ENCODE measurements at places on chromosomes 5 and 9. TPM values are rescaled to one million over a fixed set of nuclear protein-coding genes. Genes with fewer than 3 reads are reported as not detected.
A peak's percentile ranks its signal among the peaks of the same experiment; 100 is the strongest.

GRCh38 chr5:132776131-132776937, 705 bp downstream of the SEPTIN8 start:
- H3K4me3 ChIP-seq: peak overlapping the region; percentile 83
- H3K36me3 ChIP-seq: no peaks in the 10 kb centered on the region
- peak overlapping the region; percentile 84 for H3K27ac ChIP-seq
- peak; percentile 49 for DNase-seq
- no peaks in the 10 kb centered on the region for H3K27me3 ChIP-seq
- peaks cover 7% of the 10 kb centered on the region for H3K4me1 ChIP-seq

DNA sequence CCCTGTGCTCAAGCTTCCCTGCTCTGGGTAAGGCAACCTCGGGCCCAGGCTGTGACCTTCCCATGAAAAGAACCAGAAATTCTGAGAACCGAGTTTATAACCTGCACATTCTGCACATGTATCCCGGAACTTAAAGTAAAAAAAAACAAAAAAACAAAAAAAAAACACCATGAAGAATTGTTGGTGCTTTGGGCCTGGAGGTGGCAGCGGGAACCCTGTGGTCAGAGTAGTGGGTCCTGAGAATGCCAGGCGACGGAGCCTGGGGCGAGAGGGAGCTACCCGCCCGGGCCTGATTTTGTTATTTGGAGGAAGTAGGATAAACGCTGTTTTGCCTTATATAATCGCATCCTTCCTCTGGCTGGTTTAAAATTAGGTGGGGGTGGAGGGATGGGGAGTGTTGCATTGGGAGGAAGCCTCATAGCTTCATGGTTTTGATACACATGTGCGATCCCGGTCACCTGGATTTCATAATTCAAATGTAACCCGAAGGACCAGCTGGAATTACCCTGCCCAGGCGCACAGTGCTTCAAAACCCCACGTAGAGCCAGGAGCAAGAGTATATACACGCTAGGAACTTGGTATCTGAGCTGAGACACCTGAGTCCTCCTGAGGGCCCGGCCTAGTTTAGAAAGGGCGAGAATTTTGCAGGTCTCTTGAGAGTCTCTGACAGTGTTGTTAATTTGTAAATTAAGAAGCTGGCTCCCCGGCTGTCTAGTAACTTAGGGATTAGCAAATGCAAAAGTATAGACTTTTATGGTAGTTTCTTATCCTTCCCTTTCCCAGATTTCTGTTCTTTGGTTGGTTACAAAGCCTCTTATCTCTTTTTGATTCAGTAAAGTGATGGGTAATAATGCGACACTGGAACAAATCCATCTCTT, 2.8 kb downstream of the MSX2 start:
- no peak for DNase-seq
- H3K27me3 ChIP-seq: peaks cover 99% of the 10 kb centered on the region
- H3K27ac ChIP-seq: no peak overlapping the region
- H3K36me3 ChIP-seq: no peaks in the 10 kb centered on the region

GRCh38 chr9:107737987-107738743, 248.6 kb upstream of the KLF4 start:
- no peaks in the 10 kb centered on the region for H3K27me3 ChIP-seq
- H3K36me3 ChIP-seq: no peaks in the 10 kb centered on the region
- peaks cover 23% of the 10 kb centered on the region for H3K4me1 ChIP-seq
- H3K4me3 ChIP-seq: no peak overlapping the region
- DNase-seq: no peak
- H3K27ac ChIP-seq: peak overlapping the region; percentile 33

DNA sequence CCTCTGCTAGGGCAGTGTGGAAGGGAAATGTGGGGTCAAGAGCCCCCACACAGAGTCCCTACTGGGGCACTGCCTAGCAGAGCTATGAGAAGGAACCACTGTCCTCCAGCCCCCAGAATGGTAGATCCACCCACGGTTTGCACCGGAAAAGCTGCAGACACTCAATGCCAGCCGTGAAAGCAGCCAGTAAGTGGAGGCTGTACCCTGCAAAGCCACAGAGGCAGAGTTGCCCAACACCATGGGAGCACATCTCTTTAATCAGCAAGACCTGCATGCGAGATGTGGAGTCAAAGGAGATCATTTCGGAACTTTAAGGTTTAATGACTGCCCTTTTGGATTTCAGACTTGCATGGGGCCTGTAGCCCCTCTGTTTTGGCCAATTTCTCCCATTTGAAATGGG, 52.2 kb downstream of the GKAP1 start:
- no peaks in the 10 kb centered on the region for H3K36me3 ChIP-seq
- H3K4me3 ChIP-seq: no peak overlapping the region
- no peak overlapping the region for H3K27ac ChIP-seq
- DNase-seq: no peak

DNA sequence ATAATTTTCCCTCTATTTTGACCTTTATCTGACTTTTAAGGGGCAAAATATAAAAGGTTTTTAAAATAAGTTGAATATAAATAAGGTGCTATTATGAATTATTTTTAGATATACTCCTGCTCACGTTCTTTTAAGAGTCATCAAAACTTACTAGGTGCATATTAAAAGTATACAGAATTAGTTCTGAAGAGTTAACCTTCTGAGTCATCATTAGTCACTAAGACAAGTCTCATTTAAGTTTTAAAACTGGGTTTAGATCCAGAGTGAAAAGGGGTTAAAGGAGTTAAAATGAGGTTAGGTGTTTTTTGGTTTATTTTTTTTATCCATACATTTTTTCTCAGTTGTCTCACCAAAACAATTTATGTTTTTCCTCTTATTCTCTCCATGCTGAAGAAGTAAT, 41.7 kb downstream of the SMIM15 start:
- no peak overlapping the region for H3K27ac ChIP-seq
- no peaks in the 10 kb centered on the region for H3K27me3 ChIP-seq
- H3K4me3 ChIP-seq: no peak overlapping the region
- H3K4me1 ChIP-seq: peaks cover 5% of the 10 kb centered on the region
- H3K36me3 ChIP-seq: no peaks in the 10 kb centered on the region

- H3K27me3 ChIP-seq: no peaks in the 10 kb centered on the region
- no peaks in the 10 kb centered on the region for H3K4me1 ChIP-seq
- no peak overlapping the region for H3K27ac ChIP-seq
- H3K36me3 ChIP-seq: no peaks in the 10 kb centered on the region
- DNase-seq: no peak
Measured at GRCh38 chr9:82449986-82450385, 461.4 kb downstream of the SPATA31D1 start.

DNA sequence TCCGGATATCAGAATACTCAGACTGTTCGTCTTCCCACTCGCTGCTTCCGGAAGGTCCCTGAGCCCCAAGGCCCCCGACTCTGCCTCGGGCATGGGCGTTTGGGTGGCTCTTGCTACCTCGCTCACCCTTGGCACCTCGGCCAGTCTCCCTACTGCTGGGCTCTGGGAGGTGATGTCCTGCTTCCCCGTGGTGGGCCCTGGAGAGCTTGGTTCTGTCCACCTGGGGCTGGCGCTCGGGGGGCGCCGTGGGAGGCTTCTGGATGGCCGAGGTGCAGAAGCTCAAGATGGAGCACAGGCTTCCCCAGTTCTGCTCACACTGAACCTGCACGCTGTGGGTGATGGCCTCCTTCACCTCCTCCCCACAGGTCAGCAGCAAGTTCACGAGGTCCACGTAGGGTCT, 10.4 kb downstream of the STC2 start:
- DNase-seq: no peak
- H3K36me3 ChIP-seq: no peaks in the 10 kb centered on the region
- H3K4me3 ChIP-seq: no peak overlapping the region
- peaks cover 35% of the 10 kb centered on the region for H3K27me3 ChIP-seq
- no peak overlapping the region for H3K27ac ChIP-seq

GRCh38 chr5:179866241-179867078, 7.8 kb upstream of the MRNIP start:
- no peak overlapping the region for H3K4me3 ChIP-seq
- no peaks in the 10 kb centered on the region for H3K27me3 ChIP-seq
- no peak overlapping the region for H3K27ac ChIP-seq

DNA sequence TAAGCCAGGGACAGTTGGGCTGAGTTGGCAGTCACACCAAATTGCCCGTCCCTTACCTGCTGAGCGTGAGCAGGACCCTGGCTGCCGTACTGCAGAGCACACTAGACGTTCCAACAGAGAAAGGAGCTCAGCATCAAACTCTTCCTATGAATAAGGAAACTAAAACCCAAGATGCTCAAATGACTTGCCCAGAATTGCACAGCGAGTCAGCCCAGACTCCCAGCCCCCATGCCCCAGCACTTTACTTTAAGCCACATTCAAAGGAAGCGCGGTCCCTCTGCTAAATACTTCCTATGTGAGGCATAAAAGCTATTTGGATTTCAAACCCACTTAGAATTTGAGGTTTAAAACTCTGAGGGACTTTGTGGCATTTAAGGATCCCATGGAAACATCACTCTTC, 23.9 kb downstream of the PAX5 start:
- peaks cover 82% of the 10 kb centered on the region for H3K27me3 ChIP-seq
- no peak overlapping the region for H3K27ac ChIP-seq
- DNase-seq: no peak
- no peaks in the 10 kb centered on the region for H3K36me3 ChIP-seq
- H3K4me1 ChIP-seq: no peaks in the 10 kb centered on the region
- H3K4me3 ChIP-seq: no peak overlapping the region

DNA sequence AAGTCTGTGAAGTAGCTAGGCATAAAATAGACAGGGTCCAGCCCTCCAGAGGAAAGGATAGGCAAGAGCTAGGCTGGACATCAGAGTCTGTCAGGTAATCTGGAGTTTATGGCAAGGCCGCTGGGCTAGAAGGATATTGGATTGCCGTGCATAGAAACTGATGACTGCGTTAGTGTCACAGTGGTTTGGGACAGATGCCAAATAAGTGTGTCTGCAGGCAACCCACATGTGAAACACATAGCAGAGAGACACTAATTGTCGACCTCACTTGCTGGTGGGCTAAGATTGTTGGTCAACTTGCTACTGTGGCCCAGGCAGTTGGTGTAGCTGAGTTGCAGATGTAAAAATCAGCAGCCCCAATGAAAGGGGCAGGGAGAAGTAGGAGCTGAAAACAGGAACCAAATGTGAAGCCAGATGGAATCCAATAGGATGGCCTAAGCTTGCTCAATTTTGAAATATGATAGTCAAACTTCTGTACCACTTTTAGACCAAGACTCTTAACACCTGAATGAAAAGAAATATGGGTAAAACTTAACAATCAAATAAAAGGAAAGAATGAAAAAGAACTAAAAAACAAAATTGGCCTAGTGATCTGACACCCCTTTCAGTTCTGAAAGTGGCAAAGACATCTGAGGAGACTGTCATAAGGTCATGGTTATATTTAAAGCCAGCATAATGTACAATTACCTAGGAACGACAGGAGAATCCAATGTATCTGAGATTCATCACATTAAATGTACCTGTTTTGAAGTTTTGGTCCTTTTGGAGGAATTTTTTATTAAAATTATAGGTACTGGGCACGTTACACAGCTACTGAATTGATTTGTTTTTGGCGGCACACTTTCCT, 243.3 kb upstream of the ACTBL2 start:
- H3K27ac ChIP-seq: no peak overlapping the region
- no peaks in the 10 kb centered on the region for H3K27me3 ChIP-seq
- no peak overlapping the region for H3K4me3 ChIP-seq

- no peaks in the 10 kb centered on the region for H3K36me3 ChIP-seq
- no peak overlapping the region for H3K27ac ChIP-seq
- H3K4me3 ChIP-seq: no peak overlapping the region
- H3K27me3 ChIP-seq: no peaks in the 10 kb centered on the region
- DNase-seq: no peak
Measured at GRCh38 chr9:88953381-88954029, 37.8 kb upstream of the S1PR3 start.

DNA sequence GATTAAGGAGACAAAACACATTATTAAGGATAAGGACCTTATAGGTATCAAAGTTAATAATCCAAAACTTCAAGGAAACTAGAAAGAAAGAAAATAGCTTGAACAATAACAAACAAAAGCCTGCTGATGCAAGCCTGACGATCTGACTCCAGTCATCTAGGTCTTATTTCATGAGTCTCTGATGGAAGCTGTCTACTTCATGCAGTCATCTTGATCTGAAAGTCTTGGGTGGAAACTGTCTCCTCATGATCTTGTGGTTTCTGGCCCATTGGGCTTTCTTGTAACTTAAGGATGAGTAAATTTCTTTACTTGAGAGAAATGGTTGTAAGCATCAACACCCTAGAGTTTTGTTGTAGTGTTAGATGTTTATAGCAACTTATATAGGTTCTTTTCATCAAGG, 20.6 kb upstream of the PSIP1 start:
- no peak for DNase-seq
- H3K36me3 ChIP-seq: no peaks in the 10 kb centered on the region
- no peaks in the 10 kb centered on the region for H3K4me1 ChIP-seq
- H3K27ac ChIP-seq: no peak overlapping the region
- H3K27me3 ChIP-seq: no peaks in the 10 kb centered on the region
- H3K4me3 ChIP-seq: no peak overlapping the region

DNA sequence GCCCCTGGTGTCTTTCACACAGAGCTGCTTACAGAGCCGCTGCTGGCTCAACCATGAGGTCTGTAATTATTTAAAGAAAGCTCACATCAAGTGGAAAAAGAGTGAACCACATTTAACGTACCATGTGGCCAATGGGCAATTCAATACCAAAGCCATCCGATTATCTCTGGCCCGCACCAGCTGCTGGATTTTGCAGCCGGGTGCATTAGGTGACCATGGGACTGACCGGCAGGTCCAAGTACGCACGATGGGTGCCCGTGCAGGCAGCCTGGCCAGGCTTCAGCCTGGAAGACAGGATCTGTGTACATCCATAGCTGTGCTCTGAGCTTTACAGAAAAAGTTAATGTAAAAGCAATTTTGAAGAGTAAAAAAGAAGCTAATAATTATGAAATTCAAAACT, 20.5 kb downstream of the PPARGC1B start:
- DNase-seq: no peak
- H3K36me3 ChIP-seq: no peaks in the 10 kb centered on the region
- peaks cover 50% of the 10 kb centered on the region for H3K4me1 ChIP-seq

DNA sequence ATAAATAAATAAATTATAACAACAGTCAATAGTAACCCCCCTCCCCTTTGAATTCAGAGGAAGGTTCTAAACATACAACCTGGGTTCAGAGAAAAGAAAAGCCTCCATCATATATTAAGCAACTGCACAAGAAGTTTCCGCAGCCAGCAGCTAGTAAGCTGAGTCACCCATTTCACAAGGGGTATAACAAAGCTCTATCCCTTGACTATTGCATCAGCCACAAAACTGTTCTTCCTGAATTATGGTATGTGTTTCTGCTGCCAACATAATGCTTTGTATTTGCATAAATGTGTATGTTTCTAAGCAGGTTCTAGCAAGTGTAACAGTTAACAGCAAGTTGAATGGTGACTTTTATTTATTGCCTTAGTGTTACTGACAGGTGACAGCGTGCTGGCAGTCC, 6.8 kb upstream of the CEP120 start:
- H3K4me3 ChIP-seq: no peak overlapping the region
- no peaks in the 10 kb centered on the region for H3K27me3 ChIP-seq
- no peak for DNase-seq
- no peaks in the 10 kb centered on the region for H3K36me3 ChIP-seq
- H3K27ac ChIP-seq: no peak overlapping the region

- H3K36me3 ChIP-seq: no peaks in the 10 kb centered on the region
- peaks cover 5% of the 10 kb centered on the region for H3K4me1 ChIP-seq
- H3K4me3 ChIP-seq: no peak overlapping the region
- peak; percentile 64 for DNase-seq
- no peaks in the 10 kb centered on the region for H3K27me3 ChIP-seq
- no peak overlapping the region for H3K27ac ChIP-seq
Measured at GRCh38 chr5:57302164-57302563, 128.3 kb downstream of the GPBP1 start.

BTNL8 gene
- 60.8 TPM for total RNA-seq

SLC38A9 gene
- total RNA-seq: 15.0 TPM

KCNMB1 gene
- 17.2 TPM for total RNA-seq

GPX3 gene
- total RNA-seq: 441 TPM

NSUN2 gene
- total RNA-seq: 77.1 TPM

FSD1L gene
- 8.1 TPM for total RNA-seq

PCDHA2 gene
- total RNA-seq: not detected

TICAM2 gene
- total RNA-seq: not detected

GAS1 gene
- total RNA-seq: 9.4 TPM

DCANP1 gene
- not detected for total RNA-seq

IFNB1 gene
- not detected for total RNA-seq

TMEM252 gene
- not detected for total RNA-seq

SMC2 gene
- total RNA-seq: 6.1 TPM

SAXO1 gene
- total RNA-seq: not detected

All from transverse colon (tissue), 4 donors.